ENCODE measurements at places on chromosomes 7 and 10.

DNA sequence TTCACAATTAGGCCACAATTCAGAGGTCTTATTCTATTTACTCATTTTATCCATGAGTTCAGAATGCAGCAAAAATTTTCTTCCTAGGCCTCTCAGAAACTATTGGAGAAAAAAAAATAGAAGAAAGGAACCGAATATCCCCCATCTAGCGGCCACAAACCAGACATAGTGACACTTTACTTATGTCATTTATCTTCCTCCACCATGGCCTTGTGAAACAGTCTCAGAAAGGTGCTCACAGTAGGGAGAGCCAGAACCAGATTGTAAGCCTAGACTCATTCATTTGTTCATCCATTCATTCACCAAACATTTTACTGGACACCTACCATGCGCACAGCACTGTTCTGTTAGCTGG is 16.0 kb downstream of the CREB3L2 start:
- H3K4me3 ChIP-seq: no peak overlapping the region
- no peaks in the 10 kb centered on the region for H3K27me3 ChIP-seq
- no peak for DNase-seq

GRCh38 chr7:134472572-134473244 is 13.8 kb upstream of the AKR1B1 start:
- H3K27me3 ChIP-seq: no peaks in the 10 kb centered on the region
- DNase-seq: no peak
- H3K4me1 ChIP-seq: no peaks in the 10 kb centered on the region
- no peaks in the 10 kb centered on the region for H3K36me3 ChIP-seq

GRCh38 chr7:98194672-98195457 is 16.4 kb upstream of the BHLHA15 start:
- DNase-seq: no peak
- H3K27ac ChIP-seq: no peak overlapping the region
- no peak overlapping the region for H3K4me3 ChIP-seq
- peaks cover 26% of the 10 kb centered on the region for H3K36me3 ChIP-seq
- H3K27me3 ChIP-seq: no peaks in the 10 kb centered on the region

GRCh38 chr10:5963591-5963990 is 13.8 kb downstream of the IL15RA start:
- H3K27ac ChIP-seq: no peak overlapping the region
- no peaks in the 10 kb centered on the region for H3K4me1 ChIP-seq
- no peak overlapping the region for H3K4me3 ChIP-seq
- no peak for DNase-seq
- H3K27me3 ChIP-seq: no peaks in the 10 kb centered on the region

DNA sequence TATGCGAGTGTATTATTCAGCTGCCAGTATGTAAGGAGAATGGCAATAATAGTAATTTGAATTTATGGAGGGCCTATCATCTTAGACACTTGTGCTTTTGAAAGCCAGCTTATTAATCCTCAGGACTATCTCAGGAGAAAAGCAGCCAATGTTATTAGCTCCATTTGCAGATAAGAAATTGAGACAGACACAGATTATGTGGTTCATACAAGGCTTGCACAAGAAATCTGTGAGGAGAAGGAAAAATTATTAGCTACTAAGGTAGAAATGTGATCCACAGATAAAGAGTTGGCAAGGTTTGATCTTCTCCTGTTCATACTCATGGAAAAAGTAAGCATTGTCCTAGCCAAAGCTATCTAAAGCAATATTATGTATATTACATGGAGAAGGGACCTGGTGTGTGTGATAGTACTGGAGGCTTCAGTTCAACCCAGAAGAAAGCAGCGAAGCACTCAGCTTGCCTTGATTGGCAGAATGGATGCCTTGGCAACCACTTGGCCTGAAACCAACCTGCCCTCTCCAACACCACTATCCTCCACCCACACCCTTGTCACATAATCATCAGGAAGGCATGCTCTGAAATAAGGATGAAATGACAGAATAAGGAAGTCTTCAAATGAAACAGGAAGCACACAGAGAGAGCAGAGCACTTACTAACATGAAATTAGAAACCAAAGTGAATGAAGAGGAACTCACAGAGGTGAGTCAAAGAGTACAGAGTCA is 18.0 kb downstream of the MACC1 start:
- no peak overlapping the region for H3K4me3 ChIP-seq
- no peaks in the 10 kb centered on the region for H3K27me3 ChIP-seq
- no peaks in the 10 kb centered on the region for H3K4me1 ChIP-seq
- H3K36me3 ChIP-seq: no peaks in the 10 kb centered on the region
- peak overlapping the region; percentile 68 for H3K27ac ChIP-seq

GRCh38 chr10:96410296-96410695 is 51.5 kb upstream of the OPALIN start:
- no peaks in the 10 kb centered on the region for H3K27me3 ChIP-seq
- no peaks in the 10 kb centered on the region for H3K36me3 ChIP-seq
- no peak overlapping the region for H3K27ac ChIP-seq
- H3K4me1 ChIP-seq: no peaks in the 10 kb centered on the region
- no peak for DNase-seq

GRCh38 chr7:138603549-138604318 is 97.4 kb downstream of the SVOPL start:
- H3K27ac ChIP-seq: no peak overlapping the region
- no peaks in the 10 kb centered on the region for H3K36me3 ChIP-seq
- H3K4me1 ChIP-seq: no peaks in the 10 kb centered on the region
- no peak for DNase-seq
- H3K4me3 ChIP-seq: no peak overlapping the region
- H3K27me3 ChIP-seq: no peaks in the 10 kb centered on the region

DNA sequence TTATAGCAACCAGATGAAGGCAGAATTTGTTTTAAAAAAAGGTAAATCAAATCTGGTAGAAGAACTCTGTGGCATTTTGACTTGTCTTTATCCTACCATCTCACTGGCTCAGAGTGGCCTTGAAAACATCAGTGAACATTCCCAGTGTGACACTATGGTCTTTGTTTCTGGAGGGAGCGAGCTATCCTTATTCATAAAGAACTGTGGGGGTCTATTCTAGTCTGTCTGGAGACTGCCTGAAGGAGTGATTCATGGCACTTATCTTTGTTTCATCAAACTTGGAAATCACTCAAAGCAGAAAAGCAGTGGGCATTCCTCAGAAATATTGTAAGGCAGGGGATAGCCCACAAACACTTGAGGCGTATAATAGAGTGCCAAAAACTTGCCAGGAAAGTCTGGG is 719.1 kb downstream of the PCDH15 start:
- H3K4me3 ChIP-seq: no peak overlapping the region
- H3K36me3 ChIP-seq: no peaks in the 10 kb centered on the region
- H3K27ac ChIP-seq: no peak overlapping the region
- H3K27me3 ChIP-seq: no peaks in the 10 kb centered on the region
- no peak for DNase-seq

DNA sequence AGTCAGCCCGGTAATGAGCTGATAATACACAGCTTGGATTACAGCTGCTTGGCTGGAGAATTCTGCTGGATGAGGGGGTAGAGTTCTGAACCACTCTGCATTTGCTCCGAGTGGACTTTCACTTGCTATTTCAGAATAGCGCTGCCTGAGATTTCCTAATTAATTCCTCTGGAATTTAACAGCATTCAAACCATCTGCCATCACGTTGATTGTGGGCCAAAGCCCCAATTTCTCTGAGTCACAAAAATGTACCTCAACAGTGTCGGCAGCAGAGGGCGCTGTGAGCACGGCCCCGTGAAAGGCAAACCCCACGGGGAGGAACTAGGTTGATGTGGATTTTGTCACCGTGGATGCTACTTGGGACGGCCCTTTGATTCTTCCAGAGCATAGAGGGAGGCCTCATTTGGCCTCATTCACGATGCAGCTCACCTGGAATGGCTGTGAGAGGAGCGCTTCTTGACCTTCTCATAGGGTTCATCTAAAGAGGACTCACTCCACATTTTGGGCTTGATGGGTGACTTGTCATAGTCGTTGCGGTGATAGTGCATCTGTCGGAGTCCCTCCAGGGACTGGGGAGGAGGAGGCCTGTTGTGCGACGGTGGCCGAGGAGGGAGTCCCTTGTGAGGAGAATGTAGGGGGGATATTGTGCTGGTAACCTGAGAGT is 73.3 kb downstream of the PRPF18 start:
- peak; percentile 78 for DNase-seq
- H3K4me3 ChIP-seq: no peak overlapping the region
- H3K27ac ChIP-seq: no peak overlapping the region
- peaks cover 21% of the 10 kb centered on the region for H3K4me1 ChIP-seq
- no peaks in the 10 kb centered on the region for H3K36me3 ChIP-seq

DNA sequence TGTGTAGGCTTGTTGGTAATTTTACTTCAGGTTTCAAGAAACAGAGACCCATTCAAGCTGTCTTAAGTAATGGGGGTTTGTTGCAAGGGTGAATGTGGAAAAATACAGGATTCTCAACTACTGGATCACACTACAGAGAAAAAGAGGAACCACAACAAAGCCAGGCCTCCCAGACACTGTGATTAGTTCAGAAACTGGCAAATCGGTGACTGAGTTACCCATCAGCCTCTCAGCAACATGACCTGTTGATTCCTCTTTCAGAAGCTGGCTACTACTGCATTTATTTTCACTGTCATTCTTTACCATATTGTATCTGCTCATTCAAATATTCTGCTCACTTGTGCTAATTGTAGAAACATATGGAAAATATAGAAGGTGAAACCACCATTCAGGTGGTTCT is 16.0 kb downstream of the CCDC71L start:
- DNase-seq: no peak
- no peaks in the 10 kb centered on the region for H3K27me3 ChIP-seq
- no peak overlapping the region for H3K4me3 ChIP-seq
- no peak overlapping the region for H3K27ac ChIP-seq

- no peak for DNase-seq
- H3K4me1 ChIP-seq: no peaks in the 10 kb centered on the region
- H3K4me3 ChIP-seq: no peak overlapping the region
- peaks cover 59% of the 10 kb centered on the region for H3K36me3 ChIP-seq
- H3K27ac ChIP-seq: no peak overlapping the region
Observed at GRCh38 chr7:131471250-131472004, 85.0 kb downstream of the PODXL start.

GRCh38 chr7:156907656-156908055 is 14.7 kb upstream of the LMBR1 start:
- H3K27me3 ChIP-seq: peaks cover 2% of the 10 kb centered on the region
- no peak overlapping the region for H3K27ac ChIP-seq
- H3K36me3 ChIP-seq: no peaks in the 10 kb centered on the region
- H3K4me3 ChIP-seq: no peak overlapping the region
- no peak for DNase-seq

DNA sequence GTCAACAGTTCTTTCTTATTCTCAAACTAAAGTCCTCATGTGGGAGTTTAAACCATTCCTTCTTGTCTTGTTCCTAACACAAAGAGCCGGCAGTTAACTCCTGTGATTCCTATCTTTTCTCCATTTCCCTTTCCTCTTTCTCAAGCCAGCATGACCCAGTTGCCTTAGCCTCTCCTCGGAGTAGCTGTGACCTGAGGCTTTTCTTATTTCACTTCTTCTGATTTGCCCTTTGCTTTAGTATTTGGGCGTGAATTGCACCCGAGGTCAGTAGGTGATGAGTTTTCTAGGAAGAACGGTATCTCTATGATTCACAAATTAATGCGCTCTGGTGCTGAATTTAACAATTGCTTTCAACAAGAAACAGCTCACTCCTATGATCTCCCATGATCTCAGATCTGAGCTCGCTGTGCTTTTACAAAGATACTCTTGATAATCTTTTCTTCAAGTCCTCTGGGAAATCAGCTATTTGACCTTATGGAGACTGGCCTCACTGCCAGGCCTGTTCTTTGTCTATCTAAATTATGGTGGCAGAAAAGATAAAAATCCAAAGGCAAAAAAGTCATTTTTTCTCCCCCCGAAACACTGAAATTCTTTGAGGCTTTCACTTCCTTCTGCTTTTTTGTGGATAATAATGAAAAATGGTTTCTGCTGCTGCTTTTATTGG is 184.6 kb downstream of the JCAD start:
- no peak overlapping the region for H3K4me3 ChIP-seq
- H3K36me3 ChIP-seq: no peaks in the 10 kb centered on the region
- no peaks in the 10 kb centered on the region for H3K4me1 ChIP-seq
- H3K27me3 ChIP-seq: no peaks in the 10 kb centered on the region
- no peak overlapping the region for H3K27ac ChIP-seq

DNA sequence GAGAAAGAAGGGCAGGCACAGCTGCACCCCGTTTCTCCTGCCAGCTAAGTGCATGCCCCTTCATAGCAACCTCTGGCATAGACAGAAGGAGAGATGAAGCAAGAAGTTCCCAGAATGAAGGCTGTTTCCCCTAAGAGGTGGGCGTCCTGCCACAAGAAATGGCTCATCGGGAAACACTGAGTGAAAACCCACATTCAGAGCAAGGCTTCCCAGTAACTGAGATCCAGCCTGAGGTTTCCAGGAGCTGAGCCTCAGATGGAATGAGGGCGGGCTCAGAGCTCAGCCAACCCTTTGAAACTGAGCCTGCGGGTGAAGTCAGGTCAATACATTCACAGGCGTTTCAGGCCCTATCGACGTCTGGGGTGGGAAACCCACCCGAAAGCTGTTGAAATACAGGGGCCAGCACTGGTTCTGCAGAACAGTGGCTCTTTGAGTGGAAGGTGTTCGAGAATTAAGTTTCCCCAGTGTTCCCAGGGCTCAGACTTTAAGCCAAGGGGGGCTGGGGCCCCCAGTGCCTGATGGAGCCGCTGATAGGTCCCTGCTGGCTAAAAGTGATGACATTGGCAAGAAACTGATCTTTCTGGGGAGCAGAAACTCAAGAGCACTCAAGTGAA is 510.2 kb downstream of the RPS24 start:
- no peak overlapping the region for H3K4me3 ChIP-seq
- H3K36me3 ChIP-seq: no peaks in the 10 kb centered on the region
- DNase-seq: no peak
- H3K4me1 ChIP-seq: no peaks in the 10 kb centered on the region
- H3K27ac ChIP-seq: no peak overlapping the region

GRCh38 chr7:158662610-158663427 is 41.8 kb downstream of the NCAPG2 start:
- H3K4me3 ChIP-seq: no peak overlapping the region
- peaks cover 8% of the 10 kb centered on the region for H3K36me3 ChIP-seq
- peak; percentile 41 for DNase-seq
- H3K4me1 ChIP-seq: peaks cover 3% of the 10 kb centered on the region
- no peaks in the 10 kb centered on the region for H3K27me3 ChIP-seq

GRCh38 chr10:116316503-116316902 is 7.7 kb upstream of the CCDC172 start:
- no peak for DNase-seq
- H3K4me1 ChIP-seq: no peaks in the 10 kb centered on the region
- H3K27me3 ChIP-seq: no peaks in the 10 kb centered on the region
- no peaks in the 10 kb centered on the region for H3K36me3 ChIP-seq
- H3K4me3 ChIP-seq: no peak overlapping the region
- no peak overlapping the region for H3K27ac ChIP-seq

DNA sequence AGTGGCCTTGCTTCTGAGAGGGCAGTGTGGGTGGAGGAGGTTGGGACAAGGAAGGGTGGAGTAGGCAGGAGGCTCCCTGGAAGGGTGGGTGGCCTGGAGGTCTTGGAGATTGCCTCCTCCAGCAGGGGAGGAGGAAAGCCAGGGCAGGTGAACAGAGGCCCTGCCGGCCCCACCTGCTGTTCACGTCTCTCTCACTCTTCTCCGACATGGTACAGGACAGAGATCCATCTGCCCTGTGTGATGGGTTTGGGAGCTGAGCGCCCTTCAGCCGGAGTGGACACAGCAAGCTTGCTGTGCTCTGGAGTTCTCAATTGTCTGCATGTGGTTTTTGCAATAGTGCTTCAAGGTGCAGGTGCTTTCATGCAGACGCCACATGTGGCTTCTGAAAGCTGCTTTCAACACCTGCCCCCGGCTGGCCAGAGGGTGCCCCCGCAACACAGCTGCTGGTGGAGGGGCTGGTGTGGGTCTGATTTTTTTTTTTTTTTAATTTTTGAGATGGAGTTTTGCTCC is 82.8 kb upstream of the GNA12 start:
- peaks cover 82% of the 10 kb centered on the region for H3K36me3 ChIP-seq
- no peak for DNase-seq
- no peaks in the 10 kb centered on the region for H3K27me3 ChIP-seq

All from natural killer cell (primary cell).